ENCODE measurements at places on chromosomes 2 and 18. TPM values are rescaled to one million over a fixed set of nuclear protein-coding genes. Genes with fewer than 3 reads are reported as not detected.

The TTC21B gene
- polyA plus RNA-seq, result 28.0 TPM

The TUBA3E gene
- polyA plus RNA-seq, result 0.24 TPM

DNA sequence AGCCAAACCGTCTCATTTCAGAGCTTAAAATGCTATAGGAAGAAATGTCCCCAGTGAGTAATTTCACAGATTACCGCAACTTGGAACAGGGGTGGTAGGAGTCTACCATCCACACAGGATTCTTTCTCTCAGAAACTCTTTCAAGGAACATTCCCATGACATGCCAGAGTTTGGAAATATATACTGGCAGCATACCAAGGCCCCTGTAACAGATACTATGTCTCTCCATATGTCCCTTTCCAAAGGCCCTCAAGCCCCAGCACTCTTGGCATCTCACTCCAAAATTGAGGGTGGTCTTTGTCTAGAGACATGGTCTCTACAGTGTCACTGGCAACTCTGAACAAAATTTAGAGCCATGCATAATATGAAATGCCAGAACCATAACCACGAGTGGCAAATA lies 11.0 kb downstream of the FIGLA start:
- DNase-seq, result no peak

- DNase-seq, result no peak
Observed at GRCh38 chr2:131426727-131427126, 49.2 kb upstream of the TUBA3D start.

- no peak for DNase-seq
Observed at GRCh38 chr2:239903210-239903609, 121.9 kb downstream of the NDUFA10 start.

All from muscle of back (tissue), 13 donors.